ENCODE measurements at places on chromosomes 5 and 9.

GRCh38 chr5:40680741-40681362 lies 1.1 kb downstream of the PTGER4 start:
- DNase-seq, result peak; percentile 20

- no peak for DNase-seq
These were observed 30.5 kb upstream of the MSX2 start for GRCh38 chr5:174693697-174694385.

- DNase-seq, result no peak
These were observed 58.3 kb downstream of the MTX3 start for GRCh38 chr5:79932510-79933504.

GRCh38 chr5:158409507-158409906 lies 550.6 kb upstream of the CLINT1 start:
- no peak for DNase-seq

DNA sequence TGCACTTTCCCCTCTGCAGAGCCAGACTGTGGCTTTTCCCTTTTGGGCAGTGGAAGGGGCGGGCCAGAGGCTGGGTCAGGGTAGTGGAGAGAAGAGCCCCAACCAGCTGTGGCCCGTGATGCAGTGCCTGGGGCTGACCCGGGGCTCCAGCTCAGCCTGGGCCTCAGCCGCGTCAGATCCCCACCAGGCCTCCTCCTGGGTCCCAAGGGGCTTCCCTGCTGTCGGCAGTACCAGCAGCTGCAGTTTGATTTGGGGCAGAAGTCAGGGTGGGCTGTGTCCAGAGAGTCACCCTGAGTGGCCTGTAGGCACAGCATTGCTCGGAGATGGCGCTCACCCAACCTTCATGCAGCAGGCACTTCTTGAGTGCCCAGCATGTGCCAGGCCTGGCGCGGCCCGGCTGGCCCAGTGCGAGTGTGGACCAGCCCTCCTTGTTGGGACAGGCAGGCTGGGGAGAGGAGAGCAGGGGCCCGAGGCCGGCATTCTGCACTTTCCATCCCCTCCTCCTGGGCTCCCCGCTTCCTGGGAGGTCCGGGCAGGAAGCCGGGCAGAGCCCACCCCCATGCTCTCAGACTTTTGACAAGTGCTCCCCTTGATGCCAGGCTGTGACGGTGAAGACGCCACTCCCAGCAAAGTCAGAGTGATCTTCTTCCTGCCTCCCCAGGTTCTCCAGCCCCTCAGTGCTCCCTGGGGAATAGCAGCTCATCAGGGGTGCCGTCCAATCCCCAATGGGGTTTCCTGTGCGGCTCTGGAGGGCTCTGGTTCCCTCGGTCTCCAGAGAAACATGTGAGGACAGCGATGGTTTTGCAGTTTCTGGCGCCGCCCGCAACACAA lies 88.3 kb upstream of the COL5A1 start:
- DNase-seq, result no peak

DNA sequence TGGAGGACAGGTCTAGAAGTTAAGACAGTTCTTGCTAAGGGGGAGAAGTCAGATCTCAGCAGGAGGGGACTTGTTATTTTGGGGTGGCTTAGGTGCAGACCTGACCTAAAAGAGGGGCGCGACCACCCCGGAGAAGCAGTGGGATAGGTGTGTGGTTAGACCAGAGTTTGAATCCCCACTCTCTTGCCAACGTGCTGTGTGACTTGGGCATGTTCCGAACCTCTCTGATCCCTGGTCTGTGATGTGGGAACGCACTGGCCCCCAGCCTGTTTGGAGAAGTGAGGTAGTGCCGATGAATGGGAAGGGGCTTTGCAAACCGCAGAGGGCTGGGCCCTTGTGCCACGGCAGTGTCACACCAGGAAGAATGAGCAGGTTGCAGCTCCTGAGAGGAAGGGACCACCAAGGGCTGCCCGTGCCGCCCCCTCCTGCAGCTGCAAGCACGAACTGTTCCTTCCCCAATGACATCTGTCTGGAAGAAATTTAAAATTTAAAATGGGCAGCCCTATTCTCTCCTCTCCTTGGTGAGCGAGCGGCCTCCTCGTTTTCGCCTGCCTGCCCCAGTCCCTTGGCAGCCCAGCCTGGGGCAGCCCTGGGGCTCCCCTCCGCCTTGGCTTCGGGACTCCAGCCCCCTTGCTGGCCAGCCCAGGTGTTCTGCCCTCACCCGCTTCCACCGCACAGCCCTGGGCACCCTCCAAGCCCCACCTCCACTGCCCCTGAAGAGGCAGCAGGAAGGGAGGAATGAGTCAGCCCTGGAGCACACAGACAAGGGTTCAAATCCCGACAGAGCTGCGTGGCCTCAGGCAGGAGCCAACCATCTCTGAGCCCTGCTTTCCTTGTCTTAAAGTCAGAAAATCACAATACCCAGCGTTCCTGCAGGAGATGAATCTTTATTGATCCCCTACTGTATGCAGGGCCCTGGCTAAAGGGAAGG lies 1.6 kb downstream of the FIBCD1 start:
- no peak for DNase-seq

DNA sequence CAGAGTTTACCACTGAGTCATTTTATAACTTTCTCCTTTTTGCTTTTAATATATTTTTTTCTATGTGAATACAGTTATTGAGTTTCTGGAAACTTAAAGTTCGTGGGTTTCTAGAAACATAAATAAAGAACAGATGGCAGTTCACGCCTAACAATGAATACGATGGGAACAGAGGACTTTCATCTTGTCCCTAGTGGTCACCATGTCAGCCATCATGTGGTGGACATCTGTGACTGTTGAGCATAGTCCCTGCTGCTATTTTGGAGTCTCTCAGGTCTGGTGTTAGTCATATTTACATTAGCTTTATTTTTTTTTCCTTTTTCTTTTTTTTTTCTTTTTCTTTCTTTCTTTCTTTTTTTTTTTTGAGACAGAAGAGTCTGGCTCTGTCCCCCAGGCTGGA lies 85.3 kb downstream of the XRCC4 start:
- no peak for DNase-seq

DNA sequence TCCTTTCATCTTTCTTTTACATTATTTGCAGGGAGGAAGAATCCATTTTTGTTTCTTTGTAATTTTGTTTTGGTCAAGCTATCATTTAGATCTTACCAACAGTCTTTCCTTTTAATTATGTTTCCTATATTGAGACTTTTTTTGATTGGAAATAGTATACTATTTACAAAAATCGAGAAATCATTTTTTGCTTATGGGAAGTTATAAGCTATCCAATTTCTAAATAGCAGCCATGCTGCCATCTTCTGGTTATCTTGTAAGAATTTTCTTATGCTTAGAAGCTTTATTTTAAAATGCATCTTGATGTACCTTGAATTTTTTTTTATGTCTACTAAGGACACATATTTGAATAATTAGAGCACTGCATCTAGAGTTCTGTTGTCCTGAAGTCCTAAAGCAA lies 821.2 kb downstream of the PTPRD start:
- no peak for DNase-seq

- no peak for DNase-seq
These were observed 80.1 kb downstream of the DAPK1 start for GRCh38 chr9:87577746-87578145.

- no peak for DNase-seq
These were observed at the start of gene IRX2 for GRCh38 chr5:2751592-2752021. IRX2 (minus strand) TSS chr5:2751677; CDS start chr5:2751413, 264 bp downstream.

DNA sequence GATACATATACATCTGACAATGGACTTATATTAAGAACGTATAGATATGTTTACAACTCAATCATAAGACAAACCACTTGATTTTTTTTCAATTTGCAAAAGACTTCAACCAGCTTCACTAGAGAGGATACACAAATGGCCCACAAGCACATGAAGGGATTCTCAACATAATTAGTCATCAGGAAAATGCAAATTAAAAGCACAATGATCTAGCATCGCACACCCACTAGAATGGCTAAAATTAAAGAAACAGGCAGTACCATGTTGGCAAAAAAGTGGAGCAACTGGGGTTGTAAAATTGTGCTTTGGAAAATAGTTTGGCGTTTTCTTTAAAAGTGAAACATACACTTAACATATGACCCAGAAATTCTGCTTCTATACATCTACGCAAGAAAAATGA lies 80.0 kb upstream of the TRIO start:
- DNase-seq, result no peak

DNA sequence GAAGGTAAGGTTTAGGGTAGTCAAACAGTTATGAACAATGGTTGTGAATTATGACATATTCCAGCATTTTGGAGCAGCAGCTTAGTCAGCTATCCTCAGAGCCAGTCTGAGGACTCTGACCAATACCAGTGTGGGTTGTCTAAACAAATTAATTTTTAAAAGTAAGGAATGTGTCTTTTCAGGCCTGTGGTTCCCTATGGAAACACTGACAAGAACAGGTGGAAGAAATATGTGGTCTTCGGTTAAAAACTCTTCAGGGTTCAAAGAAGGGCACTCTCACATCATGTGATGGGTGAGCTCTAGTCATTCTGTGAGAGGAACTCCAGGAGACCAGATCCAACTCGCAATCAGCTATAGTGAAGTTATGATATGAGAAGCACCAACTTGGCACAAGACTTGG lies 33.5 kb upstream of the ALDOB start:
- DNase-seq, result no peak

GRCh38 chr9:20838218-20838617 lies 154.2 kb downstream of the FOCAD start:
- DNase-seq, result no peak

- DNase-seq, result no peak
These were observed 318.6 kb downstream of the CDH9 start for GRCh38 chr5:26719803-26720202.

DNA sequence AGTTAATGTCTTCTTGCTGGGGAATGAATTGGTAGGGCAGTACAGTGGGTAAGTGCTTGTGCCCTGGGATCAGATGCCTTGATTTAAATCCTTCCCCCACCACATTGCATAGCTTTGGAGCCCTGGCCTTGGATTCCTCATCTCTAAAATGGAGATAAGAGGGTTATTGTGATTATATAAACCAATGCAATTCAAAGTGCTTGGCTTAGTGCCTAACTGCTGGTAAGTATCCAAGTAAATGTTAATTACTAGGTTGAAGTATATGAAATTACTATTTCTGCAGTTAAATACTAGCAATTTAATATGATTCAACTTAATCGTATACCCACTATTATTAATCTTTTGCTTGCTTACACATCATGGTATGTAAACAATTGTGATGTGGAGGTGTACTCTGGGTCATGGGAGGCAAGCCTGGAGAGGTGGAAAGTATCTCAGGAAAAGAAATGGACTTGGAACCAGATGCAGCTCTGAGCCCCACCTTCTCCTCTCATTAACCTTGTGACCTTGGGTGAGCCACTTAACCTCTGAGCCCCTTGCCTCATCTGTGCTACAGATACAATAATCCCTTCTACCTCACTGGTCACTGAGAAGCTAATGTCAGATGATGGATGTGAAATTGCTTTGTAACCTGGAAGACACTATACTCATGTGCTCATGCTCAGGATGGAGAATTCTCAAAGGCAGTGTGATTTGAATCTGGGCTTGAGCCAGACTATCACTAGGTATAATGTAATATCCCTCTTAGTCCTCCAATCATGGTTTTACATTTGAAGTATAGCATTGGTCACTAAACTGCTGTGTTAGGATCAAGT lies 23.8 kb downstream of the NEUROG1 start:
- no peak for DNase-seq

DNA sequence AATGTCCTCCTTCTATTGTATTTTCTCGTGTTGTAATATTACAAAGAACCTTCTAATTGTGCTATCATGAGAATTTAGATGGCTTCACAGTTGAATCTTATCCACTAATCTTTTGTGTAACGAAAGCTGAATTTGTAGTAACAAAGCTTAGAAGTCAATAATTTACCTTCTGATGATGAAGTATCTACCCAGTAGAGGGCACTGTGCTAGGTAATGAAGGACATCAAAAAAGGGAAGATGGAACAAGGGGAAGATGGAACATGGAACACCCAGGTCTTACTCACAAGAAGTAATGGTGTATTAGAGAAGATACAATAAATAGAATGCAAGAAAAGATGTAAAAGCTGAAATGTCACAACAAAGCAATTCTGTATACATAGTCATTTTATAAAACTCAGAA lies 131.0 kb upstream of the CCNG1 start:
- no peak for DNase-seq

GRCh38 chr9:100555471-100555870 lies 22.4 kb upstream of the CAVIN4 start:
- no peak for DNase-seq

GRCh38 chr5:121366515-121366914 lies 485.2 kb upstream of the FTMT start:
- no peak for DNase-seq

GRCh38 chr5:133129950-133130349 lies 78.1 kb downstream of the HSPA4 start:
- no peak for DNase-seq

- no peak for DNase-seq
These were observed 117.3 kb upstream of the PPP2R2B start for GRCh38 chr5:146995878-146996277.

DNA sequence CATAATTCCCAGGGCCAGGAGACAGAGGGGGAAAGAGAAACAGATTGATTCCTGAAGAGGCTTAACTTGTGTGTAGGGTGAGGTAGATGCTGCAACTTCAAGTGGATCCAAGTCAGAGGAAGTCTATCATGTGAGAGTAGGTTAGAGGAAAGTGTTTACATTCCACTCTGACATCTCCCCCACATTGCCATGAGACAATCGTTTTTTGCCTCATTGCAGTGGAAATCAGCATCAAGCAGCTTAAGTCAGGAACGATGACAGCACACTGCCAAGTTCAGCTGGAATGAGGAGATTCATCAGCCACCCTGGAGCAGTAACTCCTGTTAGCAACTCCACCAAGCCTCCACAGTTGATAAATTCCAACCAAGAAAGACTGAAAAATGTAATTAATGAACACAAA lies 689.7 kb upstream of the MEF2C start:
- no peak for DNase-seq

- no peak for DNase-seq
These were observed 167.6 kb downstream of the RANBP17 start for GRCh38 chr5:171029401-171029800.

- DNase-seq, result no peak
These were observed 56.3 kb upstream of the KCNN2 start for GRCh38 chr5:114305402-114306207.

- DNase-seq, result no peak
These were observed 27.2 kb upstream of the LAMC3 start for GRCh38 chr9:130981756-130982137.

All from activated gamma-delta T cell (primary cell).